ENCODE measurements at places on chromosomes 7 and 10.
A peak's percentile ranks its signal among the peaks of the same experiment; 100 is the strongest.

GRCh38 chr7:41706228-41706930, 3.5 kb upstream of the INHBA start:
- peaks cover 3% of the 10 kb centered on the region for H3K27me3 ChIP-seq
- no peak for DNase-seq
- H3K36me3 ChIP-seq: no peaks in the 10 kb centered on the region
- no peaks in the 10 kb centered on the region for H3K4me1 ChIP-seq

DNA sequence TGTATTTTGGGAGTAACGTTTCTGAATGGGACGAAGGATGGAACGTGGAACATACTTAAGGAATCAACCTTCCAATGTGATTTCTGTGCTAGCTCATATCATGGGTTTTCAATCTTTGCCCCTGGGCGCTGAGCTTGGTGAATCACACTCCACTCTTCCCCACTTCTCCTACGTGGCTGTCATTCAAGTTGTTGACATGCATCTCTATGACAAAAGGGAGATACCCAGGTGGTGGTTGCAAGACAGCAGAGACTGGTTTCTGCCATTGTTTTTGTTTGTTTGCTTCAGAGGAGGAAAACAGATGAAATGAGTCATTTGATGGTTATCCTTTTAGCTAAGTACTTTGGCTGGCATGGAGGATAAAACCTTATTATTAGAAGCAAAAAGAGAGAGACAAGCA, 573.9 kb downstream of the GATA3 start:
- no peaks in the 10 kb centered on the region for H3K36me3 ChIP-seq
- no peaks in the 10 kb centered on the region for H3K4me1 ChIP-seq
- DNase-seq: peak; percentile 13
- H3K27me3 ChIP-seq: no peaks in the 10 kb centered on the region

- H3K36me3 ChIP-seq: no peaks in the 10 kb centered on the region
- H3K27me3 ChIP-seq: no peaks in the 10 kb centered on the region
- H3K4me1 ChIP-seq: no peaks in the 10 kb centered on the region
- H3K4me3 ChIP-seq: no peak overlapping the region
- no peak overlapping the region for H3K27ac ChIP-seq
- DNase-seq: no peak
These were observed 35.1 kb downstream of the UMAD1 start for GRCh38 chr7:7675686-7676085.

- no peaks in the 10 kb centered on the region for H3K4me1 ChIP-seq
- no peak overlapping the region for H3K4me3 ChIP-seq
- H3K36me3 ChIP-seq: no peaks in the 10 kb centered on the region
- no peaks in the 10 kb centered on the region for H3K27me3 ChIP-seq
These were observed 148.6 kb downstream of the ELFN1 start for GRCh38 chr7:1818575-1819258.

GRCh38 chr10:29648114-29648982, 13.6 kb upstream of the SVIL start:
- H3K27ac ChIP-seq: peak overlapping the region; percentile 59
- no peak overlapping the region for H3K4me3 ChIP-seq
- DNase-seq: no peak
- peaks cover 24% of the 10 kb centered on the region for H3K4me1 ChIP-seq
- H3K36me3 ChIP-seq: no peaks in the 10 kb centered on the region

DNA sequence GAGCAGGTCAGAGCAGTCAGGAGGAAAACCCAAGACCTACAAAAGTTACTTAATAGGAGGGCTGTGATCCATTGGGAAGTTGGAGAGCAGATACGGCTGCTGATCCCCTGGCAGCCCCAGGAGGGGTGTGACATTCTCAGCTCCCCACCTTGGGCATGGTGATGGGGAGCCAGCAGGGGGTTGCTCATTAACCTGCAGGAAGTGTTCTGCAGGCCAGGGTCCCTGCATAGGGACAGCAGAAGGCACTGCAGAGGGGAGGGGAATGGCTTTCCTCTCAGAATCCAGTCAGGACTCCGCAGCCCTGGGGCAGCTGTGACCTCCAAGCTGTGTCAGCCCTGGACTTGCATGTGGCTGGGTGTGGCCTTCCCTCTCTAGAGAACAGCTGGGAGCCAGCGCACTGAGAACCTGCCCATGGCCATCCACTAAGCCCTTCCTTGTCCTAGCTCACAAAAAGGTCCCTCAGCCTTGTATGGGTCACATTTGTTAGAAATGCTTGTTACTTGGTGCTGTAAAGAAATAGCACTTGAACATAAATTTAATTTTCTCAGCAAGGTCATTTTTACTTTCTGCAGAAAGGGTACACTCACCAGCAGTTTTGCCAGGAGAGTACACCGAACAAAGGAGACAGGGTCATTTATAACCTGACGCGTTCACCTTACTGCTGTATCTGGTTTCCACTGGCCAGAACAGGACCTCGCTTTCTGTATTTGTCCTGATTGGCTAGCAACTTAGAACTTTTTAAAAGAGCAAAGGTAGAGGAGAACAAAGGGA, 169.6 kb downstream of the COBL start:
- H3K4me3 ChIP-seq: no peak overlapping the region
- no peak overlapping the region for H3K27ac ChIP-seq
- no peak for DNase-seq
- H3K36me3 ChIP-seq: no peaks in the 10 kb centered on the region
- no peaks in the 10 kb centered on the region for H3K4me1 ChIP-seq

- peak overlapping the region; percentile 78 for H3K4me3 ChIP-seq
- H3K4me1 ChIP-seq: peaks cover 5% of the 10 kb centered on the region
- no peak for DNase-seq
- H3K36me3 ChIP-seq: no peaks in the 10 kb centered on the region
These were observed 710 bp downstream of the RNLS start for GRCh38 chr10:88582411-88582805.
